ENCODE measurements at places on chromosomes 6 and 20.
A peak's percentile ranks its signal among the peaks of the same experiment; 100 is the strongest.

DNA sequence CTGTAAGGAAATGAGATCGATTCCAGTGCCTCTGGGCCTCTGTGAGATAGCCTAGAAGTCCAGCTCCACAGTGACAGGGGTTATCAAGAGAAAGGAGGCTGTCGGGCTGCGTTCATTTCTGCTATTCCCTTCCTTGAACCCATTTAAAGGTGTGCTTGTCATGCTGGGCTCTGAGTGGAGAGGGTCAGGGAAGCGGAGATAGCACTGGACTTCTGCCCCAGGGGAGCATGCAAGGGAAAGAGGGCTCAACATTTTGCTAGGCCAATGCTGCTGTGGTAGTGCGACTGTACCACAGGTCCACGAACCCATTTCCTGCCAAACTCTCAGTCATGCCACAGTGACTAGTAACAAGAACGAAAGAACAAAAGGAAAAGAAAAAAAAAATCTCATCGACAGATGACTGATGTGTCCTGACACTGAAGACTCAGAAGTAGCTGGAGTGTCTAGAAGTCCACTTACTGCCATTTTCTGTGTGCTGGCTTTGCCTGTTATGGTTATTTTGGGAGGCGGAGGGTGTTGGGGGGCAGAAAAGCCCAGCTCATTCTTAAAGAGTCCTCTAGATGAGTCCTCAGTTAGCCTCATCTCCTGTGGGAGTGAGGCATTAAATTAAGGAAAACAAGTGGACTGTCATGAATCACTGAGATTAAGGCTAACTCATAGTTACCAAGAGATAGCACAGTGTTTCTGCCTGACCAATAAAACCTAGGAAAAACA, 8.1 kb downstream of the NEDD9 start:
- no peak for DNase-seq

DNA sequence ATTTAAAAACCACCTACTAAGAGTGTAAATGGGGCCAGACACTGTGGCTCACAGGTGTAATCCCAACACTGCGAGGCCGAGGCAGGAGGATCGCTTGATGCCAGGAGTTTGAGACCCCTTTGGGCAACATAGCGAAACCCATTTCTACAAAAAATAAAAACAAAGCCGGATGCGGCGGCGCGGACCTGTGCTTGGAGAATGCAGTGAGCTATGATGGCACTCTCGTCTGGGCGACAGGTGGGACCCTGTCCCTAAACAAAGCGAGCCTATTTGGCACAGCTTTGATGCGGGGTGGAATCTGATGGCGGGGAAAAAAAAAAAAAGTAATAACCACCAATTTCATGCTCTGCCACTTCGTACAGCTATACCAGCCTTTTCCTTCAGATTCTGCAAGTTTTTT, 1.1 kb downstream of the TCP1 start:
- no peak for DNase-seq

- DNase-seq: no peak
Measured at GRCh38 chr20:19976595-19977372, 40.4 kb upstream of the NAA20 start.

DNA sequence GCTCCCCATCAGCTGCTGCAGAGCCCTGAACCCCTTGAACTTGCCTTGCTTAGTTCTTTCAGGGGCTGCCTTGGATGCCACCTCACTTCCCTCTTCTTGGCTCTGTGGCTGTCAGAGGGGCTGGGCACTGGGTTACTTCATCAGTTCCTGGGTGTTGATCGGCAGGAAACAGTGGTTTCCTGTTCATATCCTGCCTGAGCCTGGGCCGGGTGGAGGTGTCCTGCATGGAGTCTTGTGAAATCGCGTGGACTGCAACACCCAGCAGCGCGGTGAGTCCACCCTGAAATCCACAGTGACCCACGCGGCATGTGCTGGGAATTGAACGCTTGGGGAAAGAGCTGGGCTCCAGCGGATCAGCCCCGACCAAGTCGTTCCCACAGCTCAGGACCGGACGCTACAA, 97.5 kb downstream of the CDH26 start:
- DNase-seq: no peak

GRCh38 chr20:36574366-36575135, 1.2 kb downstream of the TGIF2 start:
- DNase-seq: peak; percentile 36

DNA sequence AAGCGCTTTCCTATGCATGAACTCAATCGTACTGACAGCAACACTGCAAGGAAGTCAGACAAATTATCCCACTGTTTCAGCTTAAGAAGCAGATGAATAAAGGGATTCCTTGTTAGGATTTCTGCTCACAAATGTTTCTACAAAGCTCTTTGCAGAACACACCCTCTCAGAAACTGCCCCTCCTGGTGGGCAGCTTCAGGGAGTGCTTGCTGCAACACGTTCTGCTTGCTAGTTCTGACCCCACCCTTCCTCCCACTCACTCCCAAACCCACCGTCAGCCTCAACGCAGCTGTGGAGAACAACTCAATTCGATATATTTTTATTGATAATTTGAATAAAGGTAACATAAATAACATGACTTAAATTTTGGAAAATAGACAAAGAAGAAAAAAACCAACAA, 250.8 kb upstream of the PRDM1 start:
- no peak for DNase-seq

DNA sequence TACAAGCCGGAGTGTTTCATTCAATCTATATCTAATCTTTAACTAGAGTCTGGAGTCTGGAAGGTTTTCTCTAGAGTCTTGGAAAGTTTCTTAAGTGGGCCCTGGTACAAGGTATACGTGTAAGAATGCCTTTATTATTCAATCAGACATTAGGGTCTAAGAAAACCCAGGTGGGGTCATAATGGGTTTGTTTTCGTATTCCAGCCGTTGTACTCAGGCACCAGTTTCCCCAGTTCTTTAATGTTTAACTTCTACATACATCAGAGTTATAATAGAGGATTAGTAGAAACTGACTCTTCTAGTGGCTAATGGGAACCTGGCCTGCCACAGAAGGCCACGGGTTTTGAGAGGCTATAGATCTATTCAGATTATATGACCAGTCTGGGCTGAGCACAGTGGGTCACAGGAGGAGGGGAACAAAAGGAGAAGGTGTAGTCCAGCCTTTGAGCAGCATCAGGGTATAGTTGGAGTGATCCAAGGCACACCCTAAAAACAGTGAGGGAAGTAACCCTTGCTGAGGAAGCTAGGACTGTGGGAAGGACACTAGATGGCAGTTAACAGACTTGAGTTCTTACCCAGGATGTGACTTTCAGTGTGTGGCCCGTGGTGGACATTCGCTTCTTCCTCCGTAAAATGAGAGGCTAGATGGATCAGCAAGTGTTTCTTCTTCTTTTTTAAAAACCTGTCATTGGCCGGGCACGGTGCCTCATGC, 15.5 kb downstream of the FAM83B start:
- no peak for DNase-seq

GRCh38 chr20:61299618-61300017, 47.6 kb downstream of the CDH4 start:
- DNase-seq: no peak

- no peak for DNase-seq
Measured at GRCh38 chr20:48826069-48826468, 1.7 kb downstream of the PREX1 start.

DNA sequence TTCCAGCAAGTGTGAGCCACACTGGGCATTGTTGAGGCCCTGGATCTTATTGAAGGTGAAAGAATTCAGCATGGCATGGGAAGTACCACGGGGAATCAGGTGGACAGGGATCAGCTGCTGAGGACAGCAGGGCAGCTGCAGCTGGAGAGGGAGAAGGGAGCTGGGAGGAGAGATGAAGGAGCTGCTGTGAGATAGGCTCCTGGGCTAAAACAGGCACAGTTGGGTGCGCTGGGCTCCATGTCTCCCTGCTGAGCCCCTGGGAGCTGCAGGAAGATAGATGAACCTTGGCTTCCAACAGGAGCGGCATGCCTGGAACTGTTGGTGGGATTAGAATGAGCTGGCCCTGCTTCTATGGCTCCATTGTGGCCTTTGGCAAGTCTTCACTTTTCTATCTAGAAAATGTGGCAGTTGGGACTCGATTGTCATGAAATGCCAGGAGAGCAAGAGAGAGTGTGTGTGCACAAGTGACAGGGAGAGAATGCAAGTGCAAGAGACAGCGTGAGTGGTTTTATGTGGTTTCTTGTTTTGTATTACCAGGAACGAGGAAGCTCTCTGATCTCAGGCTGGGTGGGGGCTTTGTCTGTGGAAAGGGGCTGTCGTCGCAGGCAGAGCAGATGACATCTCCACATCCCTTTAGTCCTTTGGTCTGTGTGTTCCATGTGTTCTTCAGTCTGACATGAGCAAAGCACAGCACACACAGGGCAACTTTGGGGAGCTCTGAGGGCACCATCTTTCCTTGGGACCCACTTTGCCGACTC, 20.4 kb downstream of the SNPH start:
- DNase-seq: no peak

DNA sequence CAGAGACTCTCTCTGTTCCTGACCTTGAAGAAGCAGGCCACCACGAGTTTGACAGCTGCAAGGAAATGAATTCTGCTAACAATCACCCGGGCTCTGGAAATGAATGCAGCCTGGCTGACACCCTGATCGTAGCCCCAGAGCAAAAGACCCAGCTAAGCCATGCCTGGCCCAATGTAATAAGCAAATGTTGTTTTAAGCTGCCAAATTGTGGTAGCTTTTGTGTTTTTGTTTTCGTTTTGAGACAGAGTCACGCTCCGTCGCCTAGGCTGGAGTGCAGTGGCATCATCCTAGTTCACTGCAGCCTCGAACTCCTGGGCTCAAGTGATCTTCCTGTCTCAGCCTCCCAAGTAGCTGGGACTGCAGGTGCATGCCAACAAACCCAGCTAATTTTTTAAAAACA, 3.3 kb upstream of the OXT start:
- DNase-seq: no peak

DNA sequence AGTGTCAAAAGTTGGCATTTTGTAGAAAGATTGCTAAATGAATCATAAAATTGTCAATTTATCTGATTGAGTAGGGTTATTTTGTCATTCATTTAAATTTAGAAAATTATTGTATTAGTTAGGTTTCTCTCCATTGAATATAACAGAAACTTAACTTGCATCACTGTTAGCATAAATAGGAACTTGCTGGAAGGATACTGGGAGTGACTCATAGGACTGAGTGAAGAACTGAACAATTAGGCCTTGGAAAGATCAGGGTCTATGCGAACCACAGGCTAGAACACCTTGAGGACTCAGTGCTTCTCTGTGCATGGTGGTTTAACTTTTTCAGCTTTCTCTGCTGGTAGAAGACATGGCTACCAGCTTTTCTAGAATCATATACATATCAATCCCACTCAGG, 67.7 kb upstream of the IFNGR1 start:
- DNase-seq: no peak

- DNase-seq: no peak
Measured at GRCh38 chr6:33050014-33050810, 23.2 kb downstream of the HLA-DPA1 start.

DNA sequence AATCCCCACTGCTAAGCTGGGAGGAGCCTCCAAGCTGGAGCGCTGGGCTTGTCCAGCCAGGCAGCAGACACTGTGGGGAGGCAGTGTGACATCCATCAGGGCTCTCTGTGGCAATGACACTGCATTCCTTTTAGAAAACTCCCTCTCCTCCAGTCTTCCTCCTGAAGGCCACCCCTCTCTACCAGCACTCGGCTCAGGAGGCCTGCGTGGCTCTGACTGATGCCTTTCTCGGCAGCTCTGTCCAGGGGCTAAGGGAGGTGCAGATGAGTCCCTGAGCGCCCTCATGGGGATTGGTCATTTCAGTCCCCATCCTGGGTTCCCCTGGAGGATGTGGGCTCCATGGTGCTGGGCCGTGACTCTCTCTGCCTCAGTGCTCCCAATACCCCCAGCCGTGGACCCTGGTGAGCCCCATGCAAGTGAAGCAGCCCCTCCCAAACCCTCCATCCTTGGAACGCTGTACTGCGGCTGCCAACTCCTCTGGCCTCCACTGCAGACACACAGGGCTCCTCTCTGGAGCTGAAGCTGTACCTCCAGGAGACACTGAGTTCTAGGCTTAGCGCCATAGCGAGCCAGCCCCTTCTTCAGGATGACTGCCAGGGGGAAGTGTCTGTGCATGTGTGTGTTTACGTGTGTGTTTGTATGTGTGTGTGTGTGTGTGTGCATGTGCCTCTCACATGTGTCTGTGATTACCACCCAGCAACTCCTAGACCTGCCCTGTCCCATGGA, 209.6 kb downstream of the ERMARD start:
- DNase-seq: no peak

DNA sequence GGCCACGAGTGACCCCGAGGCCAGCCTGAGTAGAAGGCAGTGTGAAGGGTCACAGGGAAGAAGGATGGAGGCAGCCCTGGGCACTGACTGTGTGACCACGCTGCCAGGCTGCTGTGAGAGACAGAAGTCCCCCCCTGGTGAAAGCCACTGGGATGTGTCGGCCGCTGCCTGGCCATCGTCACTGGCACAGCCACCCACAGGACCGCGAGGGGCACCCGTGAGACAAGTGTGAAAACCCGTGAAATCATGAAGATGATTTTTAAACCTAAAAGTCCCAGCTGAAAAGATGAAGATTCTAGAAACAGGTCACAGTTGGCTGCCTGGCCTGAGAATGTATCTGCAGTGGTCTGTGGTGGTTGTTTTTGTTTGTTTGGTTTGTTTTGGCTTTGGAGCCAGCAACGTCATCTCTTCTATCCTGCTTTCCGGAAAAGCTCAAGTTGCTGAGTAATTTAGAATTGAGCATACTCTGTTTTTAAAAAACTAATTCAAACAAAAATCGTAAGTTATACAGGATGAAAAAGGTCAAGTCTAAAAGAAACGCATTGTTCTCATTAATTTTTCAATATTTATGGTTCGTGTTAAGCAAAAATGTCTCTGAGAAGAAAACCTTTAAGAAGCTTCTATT, 94.7 kb downstream of the HUS1B start:
- no peak for DNase-seq

GRCh38 chr20:21571841-21572690, 58.2 kb upstream of the NKX2-2 start:
- peak; percentile 16 for DNase-seq

GRCh38 chr6:28880894-28881780, 42.6 kb downstream of the TRIM27 start:
- peak; percentile 64 for DNase-seq

DNA sequence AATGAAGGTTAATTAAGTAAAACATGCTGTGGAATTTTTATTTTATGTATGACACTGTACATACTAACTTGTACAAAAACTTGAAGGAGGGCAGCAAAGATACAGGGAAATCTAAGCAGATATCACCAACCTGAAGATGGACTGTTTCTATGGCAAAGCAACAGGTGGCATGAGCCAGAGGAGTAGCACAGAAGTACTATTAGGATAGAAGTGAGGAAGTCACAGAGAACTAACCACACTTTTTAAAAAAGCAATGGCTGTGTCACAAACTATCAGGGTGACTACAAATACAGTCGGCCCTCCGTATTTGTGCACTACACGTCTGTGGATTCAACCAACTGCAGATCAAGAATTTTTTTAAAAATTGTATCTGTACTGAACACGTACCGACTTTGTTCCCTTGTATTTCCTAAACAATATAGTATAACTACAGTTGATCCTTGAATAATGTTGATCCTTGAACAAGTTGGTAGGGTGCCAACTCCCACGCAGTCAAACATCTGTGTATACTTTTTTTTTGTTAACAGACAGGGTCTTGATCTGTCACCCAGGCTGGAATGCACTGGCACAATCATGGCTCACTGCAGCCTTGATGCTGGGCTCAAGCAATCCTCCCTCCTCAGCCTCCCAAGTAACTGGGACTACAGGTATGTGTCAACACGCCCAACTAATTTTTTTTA, 61.0 kb downstream of the NUDT3 start:
- DNase-seq: no peak
